ENCODE measurements at places on chromosomes 1 and 21.

DNA sequence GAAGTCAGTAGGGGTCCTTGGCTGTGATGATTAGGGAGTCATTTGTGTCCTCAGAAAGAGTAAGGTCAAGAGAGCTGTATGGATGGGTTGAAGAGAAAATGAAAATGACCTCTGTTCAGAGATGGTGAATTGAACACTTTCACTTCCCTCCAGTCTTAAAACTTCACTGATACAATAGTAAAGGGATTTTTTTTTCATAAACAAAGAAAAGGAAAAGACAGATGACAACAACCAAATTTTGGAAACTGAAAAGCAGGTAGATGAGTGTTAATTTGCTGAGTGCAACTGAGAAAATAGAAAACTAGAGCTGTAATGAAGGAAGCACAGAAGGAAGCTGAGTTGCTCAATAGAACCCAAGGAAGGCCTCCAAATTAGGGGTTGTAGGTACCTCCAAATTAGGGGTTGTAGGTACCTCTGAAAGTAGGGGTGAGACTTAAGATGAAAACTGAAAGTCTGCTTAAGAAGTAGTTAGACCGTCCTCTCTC is 14.8 kb upstream of the S1PR1 start:
- DNase-seq = peak; percentile 49

DNA sequence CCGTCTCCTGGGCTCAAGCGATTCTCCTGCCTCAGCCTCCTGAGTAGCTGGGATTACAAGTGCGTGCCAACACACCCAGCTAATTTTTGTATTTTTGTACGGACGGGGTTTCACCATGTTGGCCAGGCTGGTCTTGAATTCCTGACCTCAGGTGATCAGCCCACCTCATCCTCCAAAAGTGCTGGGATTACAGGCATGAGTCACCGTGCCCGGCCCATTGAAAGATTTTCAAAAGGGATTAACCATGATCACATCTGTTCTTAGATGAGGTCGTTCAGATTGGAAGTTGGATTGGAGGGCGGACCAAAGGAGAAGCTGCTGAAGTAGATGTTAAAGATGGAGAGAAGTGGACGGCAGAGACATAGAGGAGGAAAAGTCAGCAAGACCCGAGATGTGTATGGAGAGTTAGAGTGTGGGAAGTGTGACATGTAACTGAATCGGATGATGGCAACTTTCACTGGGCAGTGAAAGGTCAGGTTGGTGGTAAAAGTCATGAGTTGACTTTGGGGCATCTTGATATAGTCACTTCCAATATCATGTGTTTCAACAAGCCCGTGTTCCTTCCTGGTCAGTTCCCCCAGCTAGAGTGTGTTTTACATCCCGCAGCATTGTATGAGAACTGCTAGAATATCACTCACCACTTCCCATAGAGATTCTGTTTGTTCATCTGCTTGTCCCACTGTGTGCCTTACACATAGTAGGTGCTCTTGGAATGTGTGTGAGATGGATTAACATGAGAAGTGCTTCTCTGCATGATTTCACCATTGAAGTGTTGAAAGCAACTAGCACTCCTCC is 54.4 kb upstream of the TINAGL1 start:
- DNase-seq = peak; percentile 69

DNA sequence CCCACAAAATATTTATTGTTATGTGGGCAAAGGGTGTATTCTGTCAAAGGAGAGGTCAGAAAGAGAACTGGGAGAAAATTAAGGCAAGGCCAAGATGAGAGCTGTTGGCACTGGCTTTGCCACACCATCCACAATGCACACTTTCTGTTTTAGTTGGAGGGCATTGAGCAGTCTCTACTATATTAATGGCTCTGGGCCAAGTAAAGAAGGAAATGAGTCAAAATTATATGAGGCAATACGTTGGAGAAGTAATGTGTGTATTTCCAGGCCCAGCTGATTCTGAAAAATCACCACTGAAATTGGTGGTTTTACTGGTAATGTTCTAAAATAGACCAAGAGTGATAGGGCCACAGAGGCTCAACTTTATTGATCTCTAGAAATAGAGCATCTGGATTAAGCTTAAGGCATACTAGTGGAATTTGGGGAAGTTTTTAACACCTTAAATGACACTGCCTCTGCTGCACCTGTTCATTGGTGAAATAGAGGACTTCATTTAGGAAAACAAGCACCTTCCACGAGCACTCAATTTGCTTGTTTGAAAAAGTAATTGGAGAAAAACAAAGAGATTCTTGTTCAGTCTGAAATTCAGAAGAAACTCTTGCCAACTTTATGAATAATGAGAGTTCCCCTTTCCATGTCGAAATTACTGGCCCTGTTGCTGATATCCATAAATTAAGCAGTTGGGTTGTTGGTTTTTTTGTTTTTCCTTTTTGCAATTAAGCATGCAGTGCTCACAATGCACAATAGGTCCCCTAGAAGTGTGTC is 424.9 kb downstream of the ADGRL2 start:
- DNase-seq = peak; percentile 91

GRCh38 chr1:174965362-174966007 is 34.3 kb upstream of the CACYBP start:
- peak; percentile 45 for DNase-seq

DNA sequence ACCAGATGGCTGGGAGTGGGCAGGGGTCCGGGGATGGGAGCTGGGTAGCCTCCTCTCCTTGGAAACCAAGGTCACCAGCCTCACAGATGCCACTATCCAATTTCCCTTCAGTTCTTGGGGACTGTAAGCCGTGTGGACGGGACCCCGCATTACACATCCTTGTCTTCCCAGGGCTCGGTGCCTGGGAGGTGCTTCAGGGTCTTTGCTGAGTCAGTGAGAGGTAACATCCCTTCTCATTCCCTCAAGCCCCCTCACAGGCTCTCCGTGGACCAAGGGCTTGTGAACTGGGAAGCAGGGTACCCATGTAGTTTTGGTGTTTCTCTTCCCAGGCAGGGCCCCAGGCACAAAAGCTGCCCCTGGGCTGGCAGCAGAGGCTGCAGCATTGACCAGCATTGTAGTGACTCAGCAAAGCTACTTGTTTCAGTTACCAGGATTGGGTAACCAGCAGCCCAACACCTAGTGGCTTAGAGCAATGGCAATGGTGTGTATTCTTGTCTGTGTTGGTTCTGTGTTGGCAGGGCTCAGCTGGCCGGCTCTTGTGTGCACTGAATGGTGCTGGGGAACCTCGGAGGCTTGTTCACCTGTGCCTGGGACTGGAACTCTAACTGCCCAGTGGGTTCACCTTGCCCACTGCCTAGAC is 24.6 kb upstream of the PCBP3 start:
- DNase-seq = no peak

DNA sequence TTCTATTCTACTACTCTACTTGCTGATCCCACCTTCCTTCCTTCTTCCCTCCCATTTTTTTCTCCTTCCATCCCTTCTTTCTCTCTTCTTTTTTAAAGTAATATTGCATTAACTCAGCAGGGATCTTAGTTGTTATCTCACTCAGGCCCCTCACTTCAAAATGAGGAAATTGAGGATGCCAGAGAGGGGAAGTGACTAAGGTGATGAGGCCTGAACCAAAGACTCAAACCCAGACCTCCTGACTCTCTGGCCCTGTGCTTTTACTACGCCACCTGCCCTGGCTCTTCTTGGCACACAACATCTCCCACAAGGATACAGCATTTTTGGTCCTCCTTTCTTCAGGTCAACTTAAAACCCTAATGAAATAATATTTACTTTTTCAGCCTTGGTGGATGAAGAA is 151.7 kb upstream of the ZNF648 start:
- DNase-seq = peak; percentile 23

- no peak for DNase-seq
Measured at GRCh38 chr1:180898441-180899219, 14.1 kb upstream of the KIAA1614 start.

DNA sequence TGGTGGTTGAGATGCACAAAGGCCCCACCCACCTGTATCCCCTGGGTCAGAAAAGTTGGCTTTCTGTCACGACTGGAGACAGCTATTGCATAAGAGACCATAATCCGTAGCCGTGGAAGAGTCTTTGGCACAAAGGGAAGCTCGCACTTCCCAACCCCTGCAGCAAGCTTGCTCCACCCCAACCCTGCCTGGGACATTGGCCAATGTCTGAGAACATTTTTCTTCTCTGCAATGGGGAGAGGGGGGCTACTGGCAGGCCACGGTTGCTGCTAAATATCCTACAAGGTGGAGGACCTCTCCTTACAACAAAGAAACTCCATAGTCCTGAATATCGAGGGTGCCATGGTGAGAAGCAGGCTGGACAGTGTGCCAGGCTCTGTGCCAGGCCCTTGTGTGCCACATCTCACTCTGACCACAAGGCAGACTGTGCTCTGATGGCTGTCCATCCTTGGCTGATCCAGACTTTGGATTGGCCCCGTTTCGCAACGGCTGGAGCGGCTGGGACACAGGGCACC is 104.1 kb downstream of the CSMD2 start:
- DNase-seq = no peak

GRCh38 chr1:151612501-151613281 is 841 bp downstream of the SNX27 start:
- DNase-seq = peak; percentile 76

GRCh38 chr1:214009423-214010196 is 21.8 kb downstream of the PROX1 start:
- DNase-seq = no peak

DNA sequence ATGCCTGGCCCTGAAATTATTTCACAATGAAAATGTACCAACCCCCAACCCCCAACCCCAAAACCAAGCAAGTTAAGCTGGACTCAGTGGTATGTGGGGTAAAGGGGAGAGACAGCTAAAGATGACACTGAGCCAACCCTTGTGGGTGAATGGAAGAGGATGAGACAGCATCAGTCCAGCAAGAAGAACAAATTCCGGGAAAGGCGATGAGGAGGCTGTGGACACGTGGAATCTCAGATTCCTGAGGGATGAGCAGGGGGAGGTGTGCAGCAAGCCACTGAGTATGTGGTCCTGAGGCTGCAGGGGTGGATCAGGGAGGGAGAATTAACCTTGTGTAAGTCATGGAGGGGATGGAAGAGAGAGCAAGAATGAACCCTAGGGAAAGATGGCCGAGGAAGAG is 14.4 kb upstream of the ZNF362 start:
- no peak for DNase-seq

DNA sequence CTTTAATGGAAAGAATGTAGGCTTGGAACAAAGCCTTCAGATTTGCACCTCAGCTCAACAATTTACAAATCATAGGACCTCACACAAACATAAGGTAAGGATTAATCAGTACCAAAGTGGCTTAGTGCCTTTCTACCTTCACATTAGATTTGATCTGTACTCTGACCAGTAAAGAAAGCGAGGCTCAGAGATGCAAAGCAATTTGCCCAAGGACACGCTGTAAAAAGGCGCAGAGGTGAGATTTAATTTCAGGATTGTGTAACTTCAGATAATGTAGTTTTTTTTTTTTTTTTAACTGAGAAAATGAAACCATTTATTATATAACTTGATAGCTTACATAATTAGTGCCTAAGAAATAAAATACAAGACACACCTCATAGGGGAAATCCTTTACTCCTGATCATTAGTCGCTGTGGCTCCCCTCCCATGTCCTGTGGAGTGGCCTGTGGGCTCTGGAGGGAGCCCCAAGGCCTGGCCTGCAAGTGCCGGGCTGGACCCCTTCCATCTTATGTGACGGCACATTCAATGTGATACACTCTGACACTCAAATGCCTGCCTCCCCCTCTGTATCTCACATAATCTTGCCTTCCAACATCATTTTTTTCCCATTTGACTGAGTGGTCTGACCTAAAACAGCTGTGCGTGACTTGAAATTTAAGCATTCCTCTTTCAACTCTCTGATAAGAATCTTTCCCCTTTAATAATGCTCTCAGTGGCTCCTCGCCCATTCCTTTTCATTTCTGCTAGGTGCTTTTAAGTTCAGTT is 426.5 kb upstream of the DAB1 start:
- DNase-seq = no peak

DNA sequence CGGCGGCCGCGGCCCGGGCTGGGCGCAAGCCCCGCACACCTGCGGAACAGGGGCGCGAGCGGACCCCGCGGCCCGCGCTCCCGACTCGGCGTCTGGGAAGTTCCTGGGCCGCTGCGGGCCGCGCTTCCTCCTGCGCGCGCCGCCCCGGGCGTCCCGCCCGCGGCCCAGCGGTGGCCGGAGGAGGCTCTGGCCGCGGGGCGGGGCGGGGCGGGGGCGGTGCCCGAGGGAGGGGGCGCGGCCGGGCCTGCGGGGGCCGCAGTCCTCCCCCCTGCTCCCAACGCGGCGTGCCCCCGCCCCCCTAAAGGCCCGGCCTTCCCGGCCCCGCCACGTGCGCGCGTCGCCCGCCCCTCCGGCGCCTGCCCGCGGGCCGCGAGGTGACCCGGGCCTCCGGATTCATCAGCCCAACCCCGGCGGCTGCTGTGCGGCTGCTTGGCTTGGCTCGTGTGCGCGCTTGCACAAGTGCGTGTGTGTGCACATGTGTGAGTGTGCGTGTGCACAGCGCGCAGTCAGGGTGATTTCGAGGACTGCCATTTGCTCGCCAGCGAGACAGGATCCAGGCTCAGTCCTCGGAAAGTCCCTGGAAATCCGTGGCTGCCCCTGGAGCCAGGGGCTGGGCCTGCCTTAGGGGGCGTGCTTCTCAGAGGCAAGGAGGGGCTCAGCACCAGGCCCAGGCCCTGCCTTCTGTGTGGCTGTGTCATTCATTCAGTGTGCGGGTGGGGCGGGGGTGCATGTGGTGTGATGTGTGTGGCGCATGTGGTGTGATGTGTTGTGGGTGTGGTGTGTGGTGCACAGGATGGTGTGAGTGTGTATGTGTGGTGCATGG is at the start of gene C2CD2:
Gene C2CD2, minus strand, starts transcription at position 188 of the 823 bp plus-strand sequence. CDS start 370 bp downstream, outside the sequence.
- peak; percentile 39 for DNase-seq

GRCh38 chr1:151992303-151993083 is 1.2 kb downstream of the S100A10 start:
- peak; percentile 98 for DNase-seq

- no peak for DNase-seq
Measured at GRCh38 chr1:94273111-94273510, 35.7 kb upstream of the ARHGAP29 start.

GRCh38 chr1:150820730-150821512 is 12.9 kb upstream of the CTSK start:
- peak; percentile 52 for DNase-seq

DNA sequence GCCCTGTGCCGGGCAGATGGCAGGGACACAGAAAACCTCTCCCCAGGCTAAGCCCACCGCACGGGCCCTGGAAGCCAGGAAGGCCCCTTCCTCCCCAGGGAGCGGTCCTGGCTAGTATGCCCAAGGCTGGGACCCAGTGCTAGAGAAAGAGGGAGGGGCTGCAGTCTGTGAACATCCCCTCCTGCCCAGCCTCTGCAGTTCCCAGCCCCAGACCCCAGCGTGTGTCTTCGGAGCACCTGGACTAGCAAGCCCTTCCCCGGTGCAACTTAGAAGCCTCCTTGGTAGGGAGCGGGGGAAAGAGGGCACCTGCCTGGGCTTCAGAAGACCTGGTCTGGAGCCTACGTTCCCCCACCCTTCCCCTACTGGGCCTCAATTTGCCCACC is 2.1 kb downstream of the PLEKHG5 start:
- no peak for DNase-seq

DNA sequence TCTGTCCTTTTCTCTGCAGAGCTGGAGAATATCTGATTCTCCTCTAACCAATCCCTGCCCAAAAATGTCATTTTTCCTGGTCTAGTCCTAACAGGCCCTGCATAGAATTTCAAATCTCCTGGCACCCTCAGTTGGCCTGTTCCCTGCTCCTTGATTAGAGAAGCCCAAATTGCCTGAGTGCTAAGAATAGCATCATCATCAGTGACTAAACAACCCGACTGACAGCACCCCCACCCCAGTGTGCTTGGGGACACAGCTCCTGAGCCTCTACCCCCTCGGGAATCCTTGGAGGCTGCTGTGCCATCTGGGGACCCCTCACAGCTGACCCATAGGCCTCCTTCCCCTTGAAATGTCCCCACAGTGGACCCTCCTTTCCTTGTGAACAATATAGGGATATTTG is 94.4 kb downstream of the DDX20 start:
- DNase-seq = no peak

All from inflammatory macrophage treated with lipopolysaccharide for 4 hours (primary cell).